ENCODE measurements at places on chromosomes 2 and 18.

DNA sequence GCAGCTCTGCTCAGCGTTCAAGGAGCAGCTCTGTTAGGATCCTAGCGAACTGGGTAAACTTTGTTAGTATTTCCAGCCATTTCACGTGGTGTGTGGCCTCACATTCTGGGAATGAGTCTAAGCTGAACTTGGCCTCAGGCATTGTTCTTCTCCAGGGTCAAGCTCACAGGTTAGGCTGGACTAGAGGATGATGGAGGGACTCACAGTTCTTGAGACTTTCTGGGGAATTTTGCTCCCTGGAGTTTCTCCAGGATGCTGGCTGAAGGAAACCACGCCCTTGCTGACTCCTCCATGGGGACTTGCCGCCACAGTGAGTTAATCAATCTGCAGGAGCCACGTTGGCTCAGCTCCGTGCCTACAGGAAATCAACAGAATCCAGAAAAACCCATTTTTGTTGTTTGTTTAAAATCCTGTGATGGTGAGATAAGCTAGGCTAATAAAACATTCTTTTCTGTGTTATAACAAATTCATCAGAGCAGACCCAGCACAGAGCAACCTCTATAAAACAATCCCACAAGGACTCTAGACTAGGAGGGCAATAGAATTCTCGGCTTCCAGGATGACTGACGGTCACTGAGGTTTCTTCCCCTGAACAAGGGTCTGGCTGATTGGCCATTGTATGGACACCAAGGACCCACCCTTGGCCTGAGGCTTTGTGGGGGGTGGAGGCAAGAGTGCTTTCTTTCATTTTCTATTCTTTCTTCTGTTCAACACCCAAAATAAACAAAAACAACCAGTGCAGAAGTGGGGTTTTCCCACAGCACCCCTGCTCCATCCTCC lies 12.6 kb downstream of the CNDP1 start:
- DNase-seq = no peak

- no peak for DNase-seq
Measured at GRCh38 chr18:31273812-31274527, 44.0 kb upstream of the DSG1 start.

DNA sequence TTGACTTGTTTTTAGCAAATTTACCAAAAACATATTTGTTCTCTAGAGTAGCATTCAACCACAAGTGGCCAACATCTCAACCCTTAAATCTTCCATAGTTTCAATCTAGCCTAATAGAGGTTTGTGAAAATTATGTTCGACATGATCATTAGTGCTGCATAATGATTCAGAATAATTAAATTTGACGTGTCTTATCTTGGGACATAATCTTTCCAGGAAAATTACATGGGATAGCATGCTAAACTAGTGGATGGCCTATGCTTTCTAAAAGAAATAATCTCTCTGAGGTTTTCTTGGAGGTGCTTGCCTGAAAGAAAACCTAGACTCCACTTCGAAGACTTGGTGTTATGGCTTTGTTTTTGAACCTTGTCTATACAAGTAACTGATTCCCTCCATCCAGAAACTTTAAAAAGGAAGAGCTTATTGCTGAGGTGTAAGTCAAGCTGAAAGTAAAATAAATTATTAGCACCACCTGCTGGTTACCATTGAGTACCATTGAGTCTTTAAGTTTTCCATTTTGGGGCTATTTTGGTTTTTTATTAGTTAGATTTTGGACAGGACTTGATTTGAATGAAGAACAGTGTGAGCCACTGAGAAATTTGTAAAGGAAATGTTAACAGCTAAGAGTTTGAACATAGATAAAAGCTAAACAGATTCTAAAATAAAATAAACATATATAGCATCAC lies 32.7 kb downstream of the COX7A2L start:
- DNase-seq = no peak

DNA sequence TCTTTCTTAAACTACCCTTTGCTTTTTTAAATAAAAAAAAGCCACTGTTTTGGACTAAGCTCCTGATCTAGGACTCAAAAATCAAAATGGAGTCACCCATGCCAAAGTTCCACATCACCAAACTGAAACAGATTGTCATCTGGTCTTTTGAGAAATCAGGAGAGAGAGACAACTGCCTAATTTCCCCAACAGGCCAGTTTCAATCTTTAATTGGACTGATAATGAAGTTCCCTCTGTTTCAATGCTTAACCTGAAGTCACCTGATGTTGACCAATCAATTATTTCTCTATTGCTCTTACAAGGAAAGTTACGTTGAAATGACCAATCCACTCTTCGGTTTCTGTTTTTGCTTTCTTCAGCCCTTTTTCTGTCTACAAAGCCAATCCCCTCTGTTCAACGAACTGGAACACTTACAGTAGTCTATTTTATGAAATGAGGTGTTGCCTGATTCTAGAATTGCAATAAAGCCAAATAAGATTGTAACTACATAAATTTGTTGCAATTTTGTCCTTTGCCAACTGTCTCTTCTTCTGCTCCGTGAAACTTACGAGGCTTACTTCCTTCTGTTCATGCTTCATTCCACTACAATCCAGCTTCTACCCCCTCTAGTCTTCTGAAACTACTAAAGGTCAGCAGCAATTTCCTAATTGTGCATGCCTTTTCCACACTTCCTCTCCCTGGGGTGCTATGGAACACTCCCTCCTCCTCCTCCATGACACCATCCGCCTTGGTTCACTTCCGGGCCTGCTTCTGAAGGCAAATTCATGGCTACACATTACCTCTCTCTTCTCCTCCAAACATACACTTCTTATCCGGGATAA lies 95.2 kb upstream of the CD302 start:
- no peak for DNase-seq

GRCh38 chr18:59123588-59124369 lies 15.9 kb upstream of the SEC11C start:
- peak; percentile 88 for DNase-seq

DNA sequence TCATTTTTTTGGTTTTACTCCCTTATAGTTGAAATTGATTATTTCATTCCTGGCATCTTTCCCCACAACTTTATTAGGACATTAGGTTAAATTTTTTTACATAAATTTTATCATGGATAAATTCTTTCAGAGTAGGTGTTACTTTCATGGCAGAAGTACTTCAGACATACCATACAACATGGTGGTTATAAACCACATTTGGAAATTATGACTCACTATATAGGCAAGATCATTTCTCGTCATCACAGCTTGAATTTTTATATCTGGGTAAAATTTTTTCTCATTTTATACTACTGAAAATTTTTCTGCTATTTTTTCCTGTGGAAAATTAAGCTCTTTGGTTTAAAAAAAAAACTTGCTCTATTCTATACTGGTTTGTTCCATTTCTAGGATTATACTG lies 111.9 kb upstream of the COL5A2 start:
- no peak for DNase-seq

DNA sequence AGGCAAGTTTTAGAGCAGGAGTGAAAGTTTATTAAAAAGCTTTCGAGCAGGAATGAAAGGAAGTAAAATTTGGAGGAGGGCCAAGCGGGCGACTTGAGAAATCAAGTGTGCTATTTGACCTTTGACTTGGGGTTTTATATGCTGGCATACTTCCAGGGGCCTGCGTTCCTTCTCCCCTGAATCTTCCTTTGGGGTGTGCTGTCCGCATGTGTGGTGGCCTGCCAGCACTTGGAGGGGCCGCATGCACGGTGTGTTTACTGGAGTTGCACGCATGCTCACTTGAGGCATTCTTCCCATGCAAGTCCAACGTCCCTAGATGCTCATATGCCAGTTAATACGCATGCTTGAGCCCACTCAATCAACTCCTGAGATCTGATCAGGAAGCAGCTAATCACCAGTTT lies 78.3 kb upstream of the MAP4K4 start:
- DNase-seq = peak; percentile 6

DNA sequence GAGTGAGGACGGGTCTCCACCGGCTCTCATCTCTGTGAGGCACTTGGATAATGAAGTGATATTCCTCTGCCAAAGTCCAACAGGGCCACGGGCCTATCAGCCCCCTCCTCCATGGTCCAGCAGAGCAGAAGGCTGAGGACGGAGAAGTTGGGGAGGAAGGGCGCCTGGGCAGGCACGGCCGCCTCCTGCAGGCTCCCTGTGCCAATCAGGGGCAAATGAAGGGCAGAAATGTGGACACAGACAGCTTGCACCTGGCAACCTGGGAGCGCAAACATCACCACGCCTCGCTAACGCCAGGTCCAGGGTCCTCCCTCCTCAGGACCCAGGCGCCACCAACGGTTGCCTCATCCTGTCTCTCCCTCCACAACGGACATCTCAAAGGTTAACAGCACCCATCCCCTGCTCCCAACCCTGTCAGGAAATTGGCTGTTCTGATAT lies 24.3 kb downstream of the SMAD7 start:
- DNase-seq = no peak

- no peak for DNase-seq
Measured at GRCh38 chr2:128442891-128443302, 124.2 kb upstream of the HS6ST1 start.

- DNase-seq = no peak
Measured at GRCh38 chr18:26207937-26208336, 18.3 kb upstream of the TAF4B start.

DNA sequence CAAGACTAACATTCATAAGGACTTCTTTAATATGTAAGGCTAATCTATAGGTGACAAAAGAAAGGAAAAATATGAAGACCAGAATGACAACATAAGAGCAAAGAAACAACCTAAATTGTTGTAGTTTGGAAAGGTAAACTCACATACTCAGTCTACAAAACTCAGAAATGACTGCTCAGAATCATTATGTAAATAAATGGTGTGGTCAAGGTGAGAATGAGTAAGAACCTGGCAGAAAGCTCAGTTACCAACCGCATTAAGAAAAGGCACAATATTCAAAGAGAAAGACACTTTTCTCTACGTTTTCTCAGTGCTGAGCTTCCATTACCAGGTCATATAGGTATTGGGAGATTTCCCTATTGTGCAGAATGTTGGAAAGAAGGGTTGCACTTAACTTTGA lies 15.8 kb downstream of the ATF2 start:
- DNase-seq = no peak

- DNase-seq = peak; percentile 59
Measured at GRCh38 chr2:75277111-75277510, 77.8 kb upstream of the TACR1 start.

DNA sequence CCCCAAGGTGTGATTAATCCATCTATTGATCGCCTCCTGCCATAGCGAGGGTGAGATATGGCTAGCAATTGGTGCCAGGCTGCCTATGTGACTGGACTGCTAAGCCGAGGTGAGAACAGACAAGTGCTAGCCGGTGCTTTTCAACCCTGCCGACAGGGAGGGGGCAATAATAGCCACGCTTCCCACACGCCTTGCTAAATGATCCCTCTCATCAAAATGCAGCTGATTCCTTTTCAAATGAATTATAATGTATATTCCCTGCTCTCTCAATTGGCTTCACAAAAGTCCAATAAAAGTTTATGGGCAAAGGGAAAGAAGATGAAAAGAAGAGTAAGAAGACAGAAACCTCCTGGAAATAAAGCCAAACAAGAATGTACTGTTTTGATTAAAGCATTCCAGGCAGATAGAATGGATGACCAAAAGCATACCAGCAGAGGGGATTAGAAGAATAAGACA lies 235.6 kb downstream of the ICOS start:
- DNase-seq = no peak

DNA sequence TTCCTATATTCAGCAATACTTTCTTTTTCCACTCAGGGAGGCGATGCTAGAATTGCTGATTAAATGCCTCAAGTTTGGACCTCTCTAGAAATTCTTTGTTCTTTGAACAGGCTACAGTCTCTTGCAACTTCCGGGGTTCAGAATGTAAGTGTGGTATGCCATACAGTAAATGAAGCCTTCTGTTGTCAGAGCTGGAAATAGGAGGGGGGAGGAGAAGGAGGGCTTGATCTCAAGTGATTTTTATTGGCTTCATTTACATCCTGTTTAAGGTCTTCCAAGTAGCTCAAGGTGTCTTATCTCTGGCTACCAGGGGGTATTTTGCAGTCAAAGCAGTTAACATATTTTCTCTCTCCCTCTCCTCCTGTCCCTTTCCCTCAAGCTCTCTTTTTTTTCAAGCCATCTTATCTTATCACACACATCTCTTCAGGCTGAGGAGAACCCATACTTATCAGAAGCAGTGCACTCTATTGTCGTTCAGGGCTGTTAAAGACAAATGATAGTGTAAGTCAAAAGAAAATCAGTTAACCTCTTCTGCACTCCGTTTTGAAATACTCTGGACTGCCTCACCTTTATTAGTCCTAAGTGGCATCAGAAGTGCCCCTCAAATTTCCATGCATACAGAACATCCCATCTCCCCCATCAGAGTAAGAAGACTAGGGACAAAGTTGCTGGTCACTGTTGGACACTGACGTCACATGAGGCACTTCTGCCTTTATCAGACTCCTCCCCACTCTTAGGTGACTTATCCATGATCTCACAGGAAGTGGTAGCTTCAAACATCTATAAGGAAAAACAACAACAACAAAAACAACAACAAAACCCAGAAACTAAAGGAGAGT lies 112.2 kb downstream of the ZNF521 start:
- no peak for DNase-seq

DNA sequence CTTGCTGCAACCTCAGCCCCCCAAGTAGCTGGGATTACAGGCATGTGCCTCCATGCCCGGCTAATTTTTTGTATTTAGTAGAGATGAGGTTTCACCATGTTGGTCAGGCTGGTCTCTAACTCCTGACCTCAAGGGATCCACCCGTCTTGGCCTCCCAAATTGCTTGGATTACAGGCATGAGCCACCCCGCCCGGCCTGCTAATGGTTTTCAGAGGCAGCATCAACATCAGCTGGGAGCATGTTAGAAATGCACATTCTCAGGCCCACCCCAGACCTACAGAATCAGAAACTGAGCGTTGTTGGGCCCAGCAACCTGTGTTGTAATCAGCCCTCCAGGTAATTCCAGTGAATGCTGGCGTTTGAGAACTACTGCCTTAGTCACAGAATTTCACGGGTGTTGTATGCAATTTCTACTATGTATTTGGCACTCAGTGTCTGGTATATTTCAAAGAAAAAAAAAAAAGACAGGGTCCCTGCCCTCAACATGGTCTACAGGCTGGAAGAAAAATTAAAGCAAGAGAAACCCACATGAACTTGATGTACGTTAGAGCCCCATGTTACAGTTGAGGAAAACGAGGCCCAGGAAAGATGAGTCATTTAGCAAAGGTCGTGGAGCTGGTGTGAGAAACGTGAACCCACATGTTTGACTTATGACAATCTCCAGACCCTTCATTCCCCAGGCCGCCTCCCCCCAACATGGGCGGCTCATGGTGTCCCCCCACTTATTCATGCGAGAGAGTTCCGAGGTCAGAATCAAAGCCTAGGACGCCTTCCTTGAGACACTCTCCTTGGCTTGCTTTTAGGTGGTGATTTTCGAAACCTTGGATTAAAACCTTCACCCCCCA lies 35.3 kb downstream of the SH3BP4 start:
- no peak for DNase-seq

GRCh38 chr2:235170016-235170415 lies 218.2 kb downstream of the SH3BP4 start:
- DNase-seq = peak; percentile 43
